ENCODE measurements at places on chromosomes 13 and 19. TPM values are rescaled to one million over a fixed set of nuclear protein-coding genes. Genes with fewer than 3 reads are reported as not detected.
A peak's percentile ranks its signal among the peaks of the same experiment; 100 is the strongest.

CGB8 gene
- total RNA-seq = not detected

SIX5 gene
- 16.4 TPM for total RNA-seq

PSMD8 gene
- 55.4 TPM for total RNA-seq

TEX101 gene
- total RNA-seq = not detected

FGF9 gene
- total RNA-seq = 0.18 TPM

GRCh38 chr19:55014714-55015113 is 23.4 kb downstream of the GP6 start:
- no peak for DNase-seq

DNA sequence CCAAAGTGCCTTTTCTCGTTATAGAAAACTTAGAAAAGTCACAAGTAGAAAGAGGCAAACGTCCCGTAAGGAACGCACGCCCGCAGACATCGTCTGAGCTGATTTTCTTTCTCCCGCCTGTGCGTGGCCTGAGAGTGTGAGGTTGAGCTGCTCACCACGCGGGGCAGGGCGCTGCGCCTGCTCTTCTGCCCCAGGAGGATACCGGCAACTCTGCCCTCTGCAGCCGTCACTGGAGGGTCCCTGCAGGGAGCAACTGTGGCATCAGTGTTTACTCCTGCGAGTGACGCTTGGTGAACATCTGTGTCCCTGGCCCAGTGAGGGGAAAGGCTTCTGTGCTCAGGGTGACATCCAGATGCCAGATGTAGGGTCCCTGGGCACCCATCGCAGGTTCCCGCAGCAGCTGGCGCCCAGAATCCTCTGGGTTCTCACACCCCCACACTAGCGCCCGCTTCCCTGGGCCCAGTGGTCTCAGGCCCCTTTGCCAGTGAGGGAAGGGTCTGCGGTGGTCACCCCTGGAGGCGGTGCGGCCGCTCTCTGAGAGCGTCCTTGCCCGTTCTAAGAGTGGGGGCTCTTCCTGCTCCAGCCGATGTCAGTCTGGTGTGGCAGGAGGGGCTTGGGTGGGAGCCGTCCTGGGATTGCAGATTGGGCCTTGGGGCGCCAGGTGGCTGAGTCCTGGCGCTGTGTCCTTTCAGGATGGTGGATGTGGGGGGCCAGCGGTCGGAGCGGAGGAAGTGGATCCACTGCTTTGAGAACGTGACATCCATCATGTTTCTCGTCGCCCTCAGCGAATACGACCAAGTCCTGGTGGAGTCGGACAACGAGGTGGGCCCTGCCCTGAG is 17.4 kb upstream of the GNA15 start:
- DNase-seq = no peak

GRCh38 chr13:20182231-20182846 is 10.4 kb downstream of the GJB2 start:
- peak; percentile 83 for DNase-seq

GRCh38 chr13:86830046-86830445 is 841.1 kb upstream of the SLITRK5 start:
- DNase-seq = no peak

- DNase-seq = no peak
Observed at GRCh38 chr13:40563350-40564125, 102.9 kb downstream of the FOXO1 start.

DNA sequence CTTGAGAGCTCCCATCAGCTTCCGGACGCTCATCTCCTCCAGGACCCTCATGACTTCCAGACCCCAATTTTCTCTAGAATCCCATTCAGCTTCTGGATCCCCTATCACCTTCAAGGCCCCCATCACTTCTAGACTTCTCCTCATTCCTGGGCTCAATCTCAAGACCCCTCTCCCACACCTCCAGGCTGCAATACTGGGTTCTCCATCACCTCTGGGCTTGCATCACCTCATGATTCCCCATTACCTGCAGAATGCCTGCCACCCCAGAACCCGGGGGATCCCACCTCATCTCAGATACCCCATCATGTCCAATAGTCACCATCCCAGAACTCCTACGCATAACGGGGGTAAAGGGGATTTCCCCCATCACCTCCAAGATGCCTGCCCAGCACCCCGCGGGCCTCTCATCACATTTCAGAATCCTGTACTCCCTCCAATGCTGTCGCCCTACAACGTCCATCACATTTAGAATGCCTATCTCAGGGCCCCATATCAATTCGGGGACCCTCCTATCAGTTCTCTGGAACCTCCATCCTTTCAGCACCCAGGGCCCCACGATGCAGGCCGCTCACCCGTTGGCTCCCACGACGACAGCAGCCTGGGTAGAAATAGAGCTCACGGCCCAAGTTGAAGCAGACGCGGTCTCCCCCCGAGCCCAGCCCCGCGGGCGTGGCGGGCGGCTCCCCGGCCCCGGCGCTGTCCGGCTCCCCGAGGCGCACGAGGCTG is 738 bp downstream of the DMWD start:
- no peak for DNase-seq

- DNase-seq = no peak
Observed at GRCh38 chr13:70666883-70667556, 558.8 kb upstream of the KLHL1 start.

DNA sequence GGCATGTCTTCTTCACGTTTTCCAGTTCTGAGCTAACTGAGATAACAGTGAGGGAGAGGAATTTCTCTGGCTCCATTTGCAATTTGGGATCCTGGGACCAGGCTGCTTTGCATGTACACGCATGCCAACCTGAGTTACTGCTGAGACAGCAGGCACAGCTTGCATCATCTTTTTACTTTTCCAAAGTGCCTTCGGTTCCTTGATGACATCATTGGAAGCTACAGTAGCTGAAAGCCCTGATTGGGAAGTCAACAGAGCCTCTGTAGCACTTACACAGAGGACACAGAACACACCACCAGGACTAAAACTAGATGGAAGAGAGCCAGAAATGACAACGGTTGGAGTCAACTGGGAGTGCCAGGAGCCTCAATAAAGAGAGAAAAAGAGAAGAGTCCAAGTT is 399.1 kb upstream of the GPC6 start:
- no peak for DNase-seq

DNA sequence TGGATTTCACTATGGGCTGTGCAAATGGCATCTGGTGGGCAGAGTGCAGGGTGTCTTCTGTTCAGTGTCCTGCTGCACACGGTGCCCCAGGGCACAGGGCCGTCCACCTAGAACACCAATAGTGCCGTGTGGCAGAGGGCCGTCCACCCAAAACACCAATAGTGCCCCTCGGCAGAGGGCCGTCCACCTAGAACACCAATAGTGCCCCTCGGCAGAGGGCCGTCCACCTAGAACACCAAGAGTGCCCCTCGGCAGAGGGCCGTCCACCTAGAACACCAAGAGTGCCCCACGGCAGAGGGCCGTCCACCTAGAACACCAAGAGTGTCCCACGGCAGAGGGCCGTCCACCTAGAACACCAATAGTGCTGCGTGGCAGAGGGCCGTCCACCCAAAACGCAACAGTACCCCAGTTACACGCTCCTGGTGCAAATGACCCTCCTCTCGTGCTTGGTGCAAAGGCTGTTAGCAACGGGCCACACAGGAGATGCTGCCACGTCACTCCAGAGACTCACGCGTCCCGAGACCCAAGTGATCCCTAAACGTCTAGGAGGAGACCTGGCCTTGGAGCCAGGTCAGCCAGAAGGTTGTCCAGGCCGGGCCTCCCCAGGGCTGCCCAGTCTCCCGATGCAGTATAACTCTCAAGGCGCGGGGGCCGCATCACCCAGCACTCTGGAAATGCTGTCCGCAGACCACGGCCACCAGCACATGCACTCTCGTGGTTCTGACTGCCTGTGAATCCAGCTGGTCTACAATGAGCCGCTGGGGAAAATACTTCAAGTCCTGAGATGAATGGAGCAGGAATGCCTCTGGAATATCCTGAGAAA is 51.5 kb downstream of the RASA3 start:
- no peak for DNase-seq

DNA sequence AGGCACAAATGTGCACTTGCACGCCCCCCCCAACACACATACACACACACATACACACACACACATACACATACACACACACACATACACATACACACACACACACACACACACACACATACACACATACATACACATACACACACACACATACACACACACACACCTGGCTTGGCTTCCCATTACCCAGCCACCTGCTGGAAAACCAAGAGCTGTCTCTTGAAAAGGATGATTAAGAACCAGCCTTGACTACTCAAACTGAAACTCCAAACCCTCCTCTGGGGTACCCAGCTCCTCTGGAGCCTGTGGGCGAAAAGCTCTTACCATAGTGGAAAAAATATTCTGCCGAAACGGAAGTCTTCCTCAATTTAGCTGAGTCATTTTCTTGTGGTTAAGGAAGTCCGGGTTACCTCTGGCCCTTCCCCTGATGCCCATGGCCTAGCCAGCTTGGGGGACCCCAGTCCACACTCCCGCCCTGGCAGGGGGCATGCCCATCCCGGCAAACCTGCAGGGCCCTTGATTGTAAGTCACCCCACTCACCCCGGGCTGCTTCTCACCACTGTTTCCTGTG is 21.9 kb downstream of the CEBPA start:
- no peak for DNase-seq

GRCh38 chr19:275000-275399 is 16.2 kb downstream of the PLPP2 start:
- DNase-seq = no peak

DNA sequence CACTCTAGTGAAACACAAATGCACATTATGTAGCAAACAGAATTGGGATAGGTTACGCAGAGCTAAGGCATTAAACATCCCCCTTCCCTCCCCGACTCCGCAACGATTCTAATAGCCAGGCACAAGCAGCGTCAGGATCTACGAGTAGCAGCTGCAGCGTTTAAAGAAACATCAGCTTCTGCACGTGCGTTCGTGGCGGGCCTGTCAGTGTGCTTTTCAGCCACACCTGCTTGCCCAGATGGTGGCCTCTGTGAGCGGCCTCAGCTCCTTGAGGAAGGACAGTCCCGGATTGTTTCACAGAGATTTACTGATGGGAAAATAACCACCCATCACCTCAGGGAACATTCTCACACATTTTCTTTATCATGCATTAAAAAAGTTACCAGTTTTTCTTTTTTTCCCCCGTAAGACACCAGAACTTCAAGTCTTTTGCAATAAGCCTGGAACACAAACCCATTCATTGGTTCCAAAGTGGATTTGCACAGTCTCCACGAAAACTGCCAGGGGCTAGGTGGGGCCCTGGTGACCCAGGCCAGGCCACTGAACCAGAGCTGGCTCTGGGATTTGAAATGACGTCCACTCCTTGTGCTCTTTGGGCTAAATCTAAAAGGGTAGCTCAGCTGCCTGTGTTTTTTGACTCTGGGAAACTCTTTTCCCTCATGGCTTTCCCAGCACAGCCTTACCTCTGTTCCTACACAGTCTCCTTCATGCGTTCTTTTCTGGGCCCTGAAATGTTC is 325.5 kb downstream of the KCNRG start:
- DNase-seq = no peak

DNA sequence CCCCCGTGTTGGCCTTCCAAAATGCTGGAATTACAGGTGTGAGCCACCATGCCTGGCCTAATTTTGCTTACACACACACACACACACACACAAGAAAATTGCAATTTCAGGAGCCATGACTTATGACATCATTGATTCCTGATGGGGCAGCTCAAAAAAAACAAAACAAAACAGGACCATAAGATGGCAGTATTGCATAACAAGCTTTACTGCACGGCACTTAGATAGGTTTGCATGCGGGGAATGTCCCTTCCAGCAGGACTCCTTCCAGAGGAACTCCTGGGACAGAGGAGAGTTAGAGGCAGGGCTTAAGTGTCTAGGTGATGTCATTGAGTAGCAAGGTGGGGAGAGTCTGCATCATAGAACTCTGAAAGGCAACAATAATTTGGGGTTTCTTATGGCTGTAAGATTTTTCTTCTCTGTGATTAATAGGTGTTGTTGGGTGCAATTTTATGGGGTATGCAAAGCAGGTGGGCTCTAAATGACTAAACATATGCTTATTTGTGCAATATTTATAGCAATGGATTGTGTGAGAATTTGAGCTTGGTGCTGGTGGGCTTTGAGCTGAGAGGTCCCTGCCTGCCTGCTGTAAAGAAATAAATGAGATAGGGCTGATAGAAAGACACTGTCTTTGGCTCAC is 9.0 kb upstream of the ACSBG2 start:
- DNase-seq = peak; percentile 73
